GM20000 (cell line): ENCODE measurements at places on chromosomes 12 and 14.

DNA sequence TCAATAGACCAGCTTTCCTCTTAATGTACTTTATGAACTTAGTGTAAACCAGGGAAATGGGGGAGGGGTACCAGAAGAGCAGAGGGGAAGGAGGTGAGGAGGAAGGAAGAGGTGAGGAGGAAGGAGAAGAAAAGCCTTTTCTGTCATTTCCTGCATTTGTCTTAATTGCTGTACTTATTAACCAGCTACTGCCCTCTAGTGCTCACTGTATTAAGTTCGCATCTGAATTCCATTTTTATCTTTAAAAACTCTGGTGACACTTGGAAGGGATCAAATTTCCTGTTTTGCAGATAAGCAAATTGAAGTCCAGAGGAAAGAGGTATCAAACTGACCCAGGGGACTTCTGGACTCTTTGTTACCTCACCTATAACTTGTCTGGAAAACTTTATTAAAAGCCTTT lies 22.2 kb downstream of the MANSC1 start:
- peak; percentile 67 for DNase-seq

GRCh38 chr12:116977465-116978380 lies 67.0 kb downstream of the FBXW8 start:
- no peak for DNase-seq

- DNase-seq = no peak
Observed at GRCh38 chr12:26283046-26283445, 87.7 kb downstream of the SSPN start.

- DNase-seq = no peak
Observed at GRCh38 chr12:6843118-6843902, 2.6 kb downstream of the GNB3 start.

GRCh38 chr12:129351481-129351880 lies 498.2 kb downstream of the GLT1D1 start:
- DNase-seq = no peak

DNA sequence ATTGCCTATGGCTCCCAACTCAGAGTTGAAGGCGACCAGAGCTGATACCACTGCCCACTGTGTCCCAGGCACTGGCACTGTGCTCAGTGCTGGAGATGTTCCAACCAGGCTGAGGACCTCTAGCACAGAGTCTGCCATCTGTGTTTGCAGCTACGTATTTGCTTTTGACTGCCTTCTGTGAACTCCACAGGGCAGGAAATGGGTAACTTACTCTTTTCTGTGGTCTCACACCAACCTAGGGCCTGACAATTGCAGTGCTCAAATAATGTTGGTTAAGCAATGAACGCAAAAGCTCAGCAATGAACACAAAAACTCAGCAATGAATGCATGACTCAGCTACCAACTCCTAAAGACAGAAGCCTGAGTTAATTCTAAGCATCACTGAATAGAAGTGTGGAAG lies 202.8 kb downstream of the NUAK1 start:
- no peak for DNase-seq

DNA sequence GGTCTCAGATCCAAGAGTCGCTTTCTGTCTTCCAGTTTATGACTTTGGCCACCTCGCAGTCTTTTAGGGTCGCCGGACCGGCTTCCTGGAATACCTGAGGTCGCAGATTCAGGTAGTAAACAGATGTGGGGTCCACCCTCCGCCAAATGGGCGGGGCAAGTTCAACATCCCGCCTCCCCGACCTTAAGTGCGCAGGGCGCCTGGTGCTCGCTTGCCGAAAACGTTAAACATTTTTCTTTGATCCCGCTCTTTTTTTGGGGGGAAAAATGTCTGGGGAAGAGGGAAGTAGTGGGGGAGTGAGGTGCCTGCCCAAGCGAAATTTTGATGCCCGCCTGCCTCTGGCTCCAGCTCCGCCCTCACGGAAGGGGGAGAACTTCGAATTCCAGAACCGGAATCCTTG lies 73.9 kb upstream of the TBX5 start:
- DNase-seq = no peak

DNA sequence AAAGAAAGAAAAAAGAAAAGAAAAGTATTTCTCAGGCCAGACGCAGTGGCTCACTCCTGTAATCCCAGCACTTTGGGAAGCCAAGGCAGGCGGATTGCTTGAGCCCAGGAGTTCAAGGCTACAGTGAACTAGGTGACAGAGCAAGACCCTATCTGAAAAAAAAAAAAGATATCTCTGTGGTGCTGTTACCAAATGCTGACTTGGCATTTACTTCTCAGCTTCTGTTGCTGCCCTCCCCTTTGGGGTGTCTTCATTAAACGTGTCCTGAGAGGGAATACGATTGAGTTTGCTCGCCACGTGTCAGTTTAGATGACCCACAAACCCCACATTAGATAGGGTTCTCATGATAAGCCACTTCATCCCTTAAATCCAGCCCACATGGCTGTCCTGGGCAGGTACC lies 4.4 kb upstream of the POLR3B start:
- DNase-seq = no peak

DNA sequence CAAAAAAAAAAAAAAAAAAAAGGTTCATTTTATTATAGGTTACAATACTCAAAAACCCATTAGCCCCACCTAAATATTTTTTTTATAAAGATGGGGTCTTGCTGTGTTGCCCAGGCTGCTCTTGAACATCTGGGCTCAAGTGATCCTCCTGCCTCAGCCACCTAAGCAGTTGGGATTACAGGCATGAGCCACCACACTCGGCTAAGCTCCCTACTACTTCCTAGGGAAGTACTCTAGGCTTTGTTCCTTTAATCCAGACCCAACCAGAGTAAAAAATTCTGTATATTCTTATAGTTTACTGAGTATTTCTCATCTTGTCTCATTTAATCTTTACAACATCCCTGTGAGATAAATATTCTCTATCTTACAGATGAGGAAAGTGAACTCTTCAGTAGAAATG lies 50.7 kb downstream of the RBMS2 start:
- no peak for DNase-seq

GRCh38 chr12:67442347-67442841 lies 173.2 kb downstream of the CAND1 start:
- DNase-seq = no peak

- DNase-seq = no peak
Observed at GRCh38 chr12:48940181-48940580, 14.9 kb upstream of the FKBP11 start.

- DNase-seq = peak; percentile 49
Observed at GRCh38 chr14:69475194-69475818, 9.2 kb upstream of the PLEKHD1 start.

GRCh38 chr14:50823762-50824636 lies 7.0 kb downstream of the NIN start:
- peak; percentile 42 for DNase-seq

DNA sequence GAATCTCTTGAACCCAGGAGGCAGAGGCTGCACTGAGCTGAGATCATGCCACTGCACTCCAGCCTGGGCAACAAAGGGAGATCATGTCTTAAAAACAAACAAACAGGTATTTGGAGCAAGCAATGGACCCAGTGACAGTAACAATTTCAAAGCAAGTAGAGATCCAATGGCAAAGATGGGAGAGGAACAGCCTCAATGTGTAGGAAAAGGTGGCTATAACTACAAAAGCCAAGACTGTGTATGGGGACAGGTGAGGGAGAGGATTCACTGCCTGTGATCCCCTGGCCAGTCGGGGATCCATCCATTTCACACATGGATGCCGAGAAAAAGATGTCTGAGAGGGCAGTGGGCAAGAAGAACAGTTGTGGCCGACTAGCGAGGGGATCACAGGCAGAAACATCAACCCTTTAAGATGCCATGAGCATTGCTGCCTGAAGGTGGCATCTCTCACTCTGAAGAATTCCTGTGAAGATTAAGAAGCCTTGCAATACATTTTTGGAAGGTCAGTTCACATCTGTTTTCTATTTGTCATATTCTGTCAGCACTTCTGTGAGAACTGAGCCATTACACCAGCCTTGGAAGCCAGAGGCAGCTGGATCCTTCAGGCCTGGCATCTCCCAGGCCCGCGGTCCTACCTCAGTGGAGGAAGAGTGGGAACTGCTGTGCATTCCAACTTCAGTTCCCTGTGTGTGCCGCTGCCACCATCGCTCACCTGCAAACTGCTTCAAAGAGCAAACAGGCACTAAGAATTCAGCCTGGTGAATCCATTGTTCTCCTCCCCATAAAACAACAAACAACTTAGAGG lies 54.5 kb upstream of the FRS2 start:
- DNase-seq = peak; percentile 34

DNA sequence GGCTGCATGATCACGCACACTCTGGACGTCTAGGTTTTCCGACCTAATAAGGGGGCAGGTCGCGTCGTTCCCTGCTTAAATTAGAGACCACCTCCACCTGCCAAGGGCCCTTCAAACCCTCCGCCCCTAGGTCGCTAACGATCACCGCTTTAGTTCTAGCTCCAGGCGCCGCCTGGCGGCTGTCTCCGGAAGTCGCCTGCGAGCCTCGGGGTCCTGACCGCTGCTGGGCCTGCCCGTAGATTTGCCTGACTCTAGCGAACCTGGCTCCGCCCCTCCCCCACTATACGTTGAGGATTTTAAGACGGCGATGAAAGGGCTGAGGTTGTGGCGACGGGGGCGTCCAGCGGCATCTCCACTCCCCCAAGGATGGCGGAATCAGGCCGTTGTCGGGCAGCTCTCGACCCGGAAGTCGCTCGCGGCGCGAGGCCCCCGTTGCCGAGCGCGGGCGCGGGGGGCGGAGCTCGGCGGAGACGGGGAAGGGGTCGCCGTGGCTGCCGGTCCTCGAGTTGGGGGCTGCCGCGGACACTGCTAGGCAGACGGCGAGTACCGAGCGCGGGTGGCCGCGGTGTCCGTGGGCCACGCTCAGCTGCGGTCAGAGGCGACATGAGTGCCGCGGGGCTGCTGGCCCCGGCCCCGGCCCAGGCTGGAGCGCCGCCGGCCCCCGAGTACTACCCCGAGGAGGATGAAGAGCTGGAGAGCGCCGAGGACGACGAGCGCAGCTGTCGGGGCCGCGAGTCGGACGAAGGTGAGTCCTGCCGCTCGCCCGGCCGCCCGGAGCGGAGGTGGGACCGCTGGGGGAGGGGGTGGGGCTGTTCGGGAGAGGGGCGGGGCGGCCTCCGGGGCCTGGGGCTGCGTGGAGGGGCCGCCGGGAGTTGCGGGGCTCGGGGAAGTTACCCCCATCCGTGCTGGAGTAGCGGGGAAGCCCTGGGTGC lies at the start of gene SUDS3:
Gene SUDS3 (plus strand): TSS at position 467 of the 932 bp plus-strand sequence. CDS start 137 bp downstream, at position 604.
- peak; percentile 89 for DNase-seq

DNA sequence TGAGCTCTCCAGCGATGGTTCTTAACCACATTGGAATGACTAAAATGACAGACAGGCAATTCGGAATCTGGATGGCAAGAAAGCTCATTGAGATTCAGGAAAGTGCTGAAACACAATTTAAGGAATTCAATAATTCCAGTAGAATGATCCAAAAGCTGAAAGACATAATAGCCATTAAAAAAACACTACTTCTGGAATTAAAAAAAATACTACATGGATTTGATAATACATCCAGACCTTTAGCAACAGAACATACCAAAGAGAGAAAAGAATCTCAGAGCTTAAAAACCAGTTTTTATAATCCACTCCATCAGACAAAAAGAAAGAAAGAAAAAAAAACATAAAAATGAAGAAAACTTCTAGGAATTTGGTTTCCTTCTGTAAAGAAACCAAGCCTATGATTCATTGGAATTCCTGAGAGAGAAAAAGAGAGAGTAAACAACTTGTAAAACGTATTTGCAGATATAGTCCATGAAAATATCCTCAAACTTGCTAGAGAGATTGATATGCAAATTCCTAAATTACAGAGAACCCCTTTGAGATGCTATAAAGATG lies 52.8 kb downstream of the SLCO1B1 start:
- DNase-seq = no peak

GRCh38 chr14:90294872-90295271 lies 36.9 kb downstream of the NRDE2 start:
- no peak for DNase-seq

GRCh38 chr14:56117765-56118610 lies at the start of gene PELI2:
Gene PELI2, plus strand, starts transcription at chr14:56118411. Its CDS starts 250 bp downstream, at chr14:56118661.
- DNase-seq = peak; percentile 82

GRCh38 chr12:96445691-96446583 lies 43.4 kb upstream of the CFAP54 start:
- peak; percentile 61 for DNase-seq

GRCh38 chr14:68268197-68268596 lies 448.6 kb downstream of the RAD51B start:
- DNase-seq = peak; percentile 38

GRCh38 chr12:27034607-27035293 lies 12.4 kb downstream of the MED21 start:
- no peak for DNase-seq

GRCh38 chr12:20601668-20602280 lies 93.4 kb upstream of the SLCO1C1 start:
- DNase-seq = peak; percentile 2

GRCh38 chr14:85336817-85337216 lies 193.1 kb upstream of the FLRT2 start:
- no peak for DNase-seq

DNA sequence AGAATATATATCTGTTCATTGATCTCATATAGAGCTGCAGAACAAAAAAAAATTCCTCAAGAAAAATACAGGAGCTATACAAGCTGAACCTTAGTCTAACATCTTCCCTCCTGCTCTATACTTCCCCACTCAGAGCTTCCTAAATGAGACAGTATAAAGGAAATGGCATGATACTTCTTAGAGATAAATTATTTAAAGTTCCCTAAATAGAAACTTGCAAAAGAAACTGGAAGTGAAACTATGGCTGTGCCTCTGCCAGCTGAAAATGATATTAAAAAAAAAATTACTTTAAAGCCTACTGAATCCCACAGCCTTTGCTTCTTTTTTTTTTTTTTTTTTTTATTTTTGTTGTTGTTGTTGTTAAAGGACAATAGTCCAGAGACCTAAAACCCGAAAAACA lies 11.6 kb upstream of the NEK9 start:
- no peak for DNase-seq

DNA sequence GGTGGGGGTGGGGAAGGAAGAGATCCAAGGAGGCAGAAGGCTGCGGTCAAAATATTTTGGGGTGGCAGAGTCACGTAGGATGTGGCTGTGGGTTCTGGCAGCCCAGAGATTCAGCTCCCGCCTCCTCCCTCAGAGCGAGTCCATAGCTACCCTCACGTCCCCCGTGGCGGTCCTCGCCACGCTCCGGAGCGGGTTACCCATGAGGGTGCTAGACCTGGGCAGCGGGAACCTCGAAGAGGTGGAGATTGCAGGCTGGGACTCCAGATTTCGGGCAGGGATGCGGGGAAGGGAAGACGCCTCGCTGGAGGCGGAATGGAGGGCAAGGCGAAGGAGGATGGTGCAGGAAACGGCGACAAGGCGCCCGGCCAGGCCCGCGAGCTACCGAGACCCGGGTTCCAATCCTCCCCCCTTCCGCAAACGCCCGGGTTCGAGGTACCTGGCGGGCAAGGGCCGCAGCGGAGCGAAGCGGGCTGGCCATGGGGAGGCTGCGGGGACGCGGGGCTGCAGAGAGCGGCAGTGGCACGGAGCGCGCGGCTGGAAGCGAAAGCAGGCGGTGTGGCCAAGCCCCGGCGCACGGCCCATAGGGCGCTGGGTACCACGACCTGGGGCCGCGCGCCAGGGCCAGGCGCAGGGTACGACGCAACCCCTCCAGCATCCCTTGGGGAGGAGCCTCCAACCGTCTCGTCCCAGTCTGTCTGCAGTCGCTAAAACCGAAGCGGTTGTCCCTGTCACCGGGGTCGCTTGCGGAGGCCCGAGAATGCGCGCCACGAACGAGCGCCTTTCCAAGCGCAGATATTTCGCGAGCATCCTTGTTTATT lies 46.2 kb downstream of the BCAT1 start:
- DNase-seq = peak; percentile 61
